ENCODE measurements at places on chromosomes 3 and 15.

GRCh38 chr3:17645074-17645698 lies 97.2 kb downstream of the TBC1D5 start:
- DNase-seq, result no peak

DNA sequence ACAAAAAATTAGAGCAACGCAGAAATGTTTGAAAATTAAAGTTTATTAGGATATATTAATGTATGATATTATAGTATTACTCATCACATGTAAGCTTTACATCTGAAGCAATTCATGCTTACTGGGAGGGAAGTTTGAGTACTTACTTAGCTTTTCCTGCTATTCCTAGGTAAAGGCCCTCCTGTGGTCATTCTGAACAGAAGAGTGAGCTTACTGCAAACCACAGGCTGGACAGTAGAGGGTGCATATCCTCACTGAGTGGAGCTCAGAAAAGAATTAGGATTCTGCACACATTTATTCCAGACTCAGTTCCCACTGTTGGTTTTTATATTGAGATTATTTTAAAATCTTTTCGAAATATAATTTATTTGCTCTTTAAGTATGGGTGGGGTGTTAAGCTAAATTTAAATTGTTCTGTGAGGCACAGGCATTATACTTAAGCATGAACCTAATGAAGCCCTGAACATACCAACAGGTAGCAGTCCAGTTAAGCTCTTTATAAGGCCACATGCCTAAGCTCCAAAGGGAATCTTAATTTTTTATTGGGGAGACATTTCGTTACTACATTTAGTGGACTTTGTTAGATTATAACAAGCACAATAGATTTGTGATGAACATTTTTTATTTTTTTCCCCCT lies 10.2 kb downstream of the MRPS22 start:
- DNase-seq, result no peak

- no peak for DNase-seq
These were observed 15.0 kb downstream of the SENP8 start for GRCh38 chr15:72133211-72133610.

DNA sequence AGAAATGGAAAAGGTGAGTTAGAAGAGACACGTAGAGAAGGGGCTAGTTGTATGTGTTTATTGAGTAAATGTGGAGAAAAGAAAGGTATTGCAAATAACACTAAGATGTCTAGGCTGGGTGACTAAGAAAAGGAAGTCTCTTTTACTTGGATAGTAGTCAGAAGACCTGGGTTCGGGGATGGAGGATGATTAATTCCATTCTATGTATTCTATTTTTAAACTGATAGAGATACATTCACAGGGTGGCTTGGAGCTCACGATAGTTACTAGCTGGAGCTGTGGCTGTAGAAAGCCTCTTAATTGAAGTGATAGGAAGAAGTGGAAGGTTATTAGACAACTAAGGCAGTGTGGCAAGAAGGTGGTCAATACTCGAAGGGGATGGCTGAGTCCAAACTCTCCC lies 65.9 kb upstream of the TNIK start:
- DNase-seq, result no peak

- DNase-seq, result no peak
These were observed 82.7 kb upstream of the SELENOK start for GRCh38 chr3:53974324-53974723.

DNA sequence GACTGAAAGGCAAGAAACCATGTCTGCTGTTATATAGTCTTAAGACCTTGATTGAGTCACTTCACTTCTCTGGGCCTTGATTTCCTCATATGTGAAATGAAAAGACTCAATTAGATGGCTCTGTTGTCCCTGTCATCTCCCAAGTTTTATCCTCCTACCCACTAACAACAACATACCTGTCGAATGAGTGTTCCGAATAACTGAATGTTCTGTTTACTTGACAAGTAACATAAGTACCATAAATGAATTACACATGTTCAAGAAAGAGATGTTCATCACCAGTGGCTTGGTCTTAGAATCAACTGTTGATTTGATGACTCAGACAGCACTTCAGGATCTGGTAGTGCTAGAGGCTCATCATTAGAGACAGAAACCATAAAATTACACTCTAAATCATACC lies 311.7 kb downstream of the VPS13C start:
- DNase-seq, result no peak

DNA sequence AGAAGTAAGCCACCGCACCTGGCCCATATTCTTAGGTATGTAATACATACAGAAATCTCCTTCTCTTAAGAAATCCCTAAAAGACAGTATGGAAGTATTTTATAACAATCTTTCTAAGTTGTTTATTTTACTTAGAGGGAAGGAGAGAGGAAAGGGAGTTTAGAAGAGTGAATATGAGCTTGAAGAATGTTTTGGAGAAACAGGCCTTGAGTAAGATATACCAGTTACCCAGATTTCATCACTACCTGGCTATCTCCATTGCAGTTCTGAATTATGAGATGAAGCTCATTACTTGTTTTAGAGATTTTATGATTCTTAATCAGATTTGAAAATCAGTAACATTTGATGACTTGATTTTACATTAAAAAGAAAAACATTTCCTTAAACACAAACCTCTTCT lies 71.9 kb downstream of the DCUN1D1 start:
- no peak for DNase-seq

DNA sequence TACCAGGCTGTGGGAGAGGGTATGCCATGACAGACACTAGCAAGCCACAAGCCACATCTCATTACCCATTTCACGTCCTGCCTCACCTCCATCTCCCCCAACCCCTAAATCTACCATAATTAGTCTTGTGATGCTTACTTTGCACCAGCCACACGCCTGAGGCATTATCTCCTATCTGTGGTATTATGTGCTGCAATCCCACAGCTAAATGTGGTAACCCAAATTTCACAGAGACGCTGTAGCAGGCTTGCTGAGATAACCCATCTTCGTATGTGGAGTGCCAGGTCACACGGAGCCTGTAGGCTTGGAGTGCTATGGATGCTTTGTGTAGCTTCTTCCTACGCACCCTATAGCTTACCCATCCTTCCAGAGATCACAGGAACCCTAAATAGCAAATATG lies 256.7 kb upstream of the KCNH8 start:
- DNase-seq, result no peak

- DNase-seq, result no peak
These were observed 153.8 kb downstream of the SEMA6D start for GRCh38 chr15:47870956-47871625.

- DNase-seq, result no peak
These were observed 163.1 kb upstream of the HES1 start for GRCh38 chr3:193972832-193973231.

Data from activated naive CD8-positive, alpha-beta T cell treated with anti-CD3 and anti-CD28 coated beads, Interleukin-2, amount 10 ng/mL, durations not matched to agents 7 days and 5 days (primary cell).